ENCODE measurements at places on chromosomes 3 and 15.

DNA sequence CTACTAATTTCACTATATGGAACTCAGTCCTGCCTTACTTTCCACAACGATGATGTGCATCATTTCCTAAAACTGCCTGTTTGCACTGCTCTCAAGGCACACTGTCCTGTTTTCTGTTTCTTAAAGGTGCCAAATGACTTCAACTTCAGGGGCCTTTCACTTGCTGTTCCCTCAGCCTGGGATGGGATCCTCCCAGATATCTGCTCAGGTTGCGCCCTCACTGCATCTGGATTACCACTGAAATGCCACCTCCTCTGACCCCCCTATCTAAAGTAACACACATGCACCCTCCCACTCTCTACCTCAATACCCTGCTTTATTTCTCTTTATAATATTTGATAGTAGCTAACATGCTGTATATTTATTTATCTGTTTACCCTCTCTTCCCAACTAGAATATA is 123.8 kb upstream of the CMC1 start:
- no peak for DNase-seq

GRCh38 chr15:95259513-95259912 is 1028.2 kb downstream of the MCTP2 start:
- DNase-seq: peak; percentile 30

DNA sequence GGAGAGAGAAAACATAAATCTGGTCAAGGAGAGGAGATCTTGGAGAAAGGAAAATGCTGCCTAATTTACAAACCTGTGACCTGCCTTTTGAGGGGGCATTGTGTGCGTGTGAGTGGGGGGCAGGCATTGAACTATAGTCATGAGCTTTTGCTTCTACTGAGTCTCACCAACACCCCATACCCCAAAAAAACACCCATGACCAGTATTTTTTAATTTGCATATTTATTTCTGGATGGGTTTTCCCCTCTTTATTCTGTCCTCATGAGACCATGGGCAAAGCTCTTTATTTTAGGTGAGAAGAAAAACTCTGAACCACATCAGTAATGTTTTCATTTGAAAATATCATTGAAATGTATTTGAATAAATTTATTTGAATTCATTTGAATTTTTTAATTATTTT is 20.6 kb downstream of the CD80 start:
- no peak for DNase-seq

- DNase-seq: no peak
Observed at GRCh38 chr3:24479816-24480215, 14.8 kb downstream of the THRB start.
